ENCODE measurements at places on chromosomes 12 and 14.
A peak's percentile ranks its signal among the peaks of the same experiment; 100 is the strongest.

GRCh38 chr14:100328495-100329163, 5.5 kb downstream of the SLC25A47 start:
- no peak for DNase-seq

GRCh38 chr14:61104358-61104757, 123.3 kb downstream of the SLC38A6 start:
- no peak for DNase-seq

- DNase-seq, result no peak
Measured at GRCh38 chr14:95136631-95137030, 20.7 kb downstream of the DICER1 start.

DNA sequence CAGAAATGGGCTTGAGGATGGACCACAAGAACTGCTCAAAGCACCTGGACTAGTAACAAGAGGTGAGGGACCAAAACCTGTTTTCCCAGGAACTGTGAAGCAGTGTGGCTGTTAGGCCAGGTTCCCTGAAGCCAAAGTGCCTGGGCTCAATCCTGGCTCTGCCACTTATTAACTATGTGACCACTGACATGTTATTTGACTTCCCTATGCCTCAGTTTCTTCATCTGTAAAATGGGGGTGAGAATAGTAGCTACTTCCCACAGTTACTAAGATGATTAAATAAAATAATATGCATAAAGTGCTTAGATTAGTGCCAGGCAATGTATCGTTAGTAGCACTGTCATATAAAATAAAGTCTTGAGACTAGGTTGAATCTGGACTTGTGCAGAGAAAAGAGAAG, 25.6 kb downstream of the SMUG1 start:
- DNase-seq, result no peak

GRCh38 chr14:23160924-23161522, 22.4 kb downstream of the SLC7A8 start:
- no peak for DNase-seq

GRCh38 chr12:7142056-7142644, 12.0 kb downstream of the CLSTN3 start:
- no peak for DNase-seq

GRCh38 chr12:47035484-47035883, 43.9 kb upstream of the PCED1B start:
- no peak for DNase-seq

DNA sequence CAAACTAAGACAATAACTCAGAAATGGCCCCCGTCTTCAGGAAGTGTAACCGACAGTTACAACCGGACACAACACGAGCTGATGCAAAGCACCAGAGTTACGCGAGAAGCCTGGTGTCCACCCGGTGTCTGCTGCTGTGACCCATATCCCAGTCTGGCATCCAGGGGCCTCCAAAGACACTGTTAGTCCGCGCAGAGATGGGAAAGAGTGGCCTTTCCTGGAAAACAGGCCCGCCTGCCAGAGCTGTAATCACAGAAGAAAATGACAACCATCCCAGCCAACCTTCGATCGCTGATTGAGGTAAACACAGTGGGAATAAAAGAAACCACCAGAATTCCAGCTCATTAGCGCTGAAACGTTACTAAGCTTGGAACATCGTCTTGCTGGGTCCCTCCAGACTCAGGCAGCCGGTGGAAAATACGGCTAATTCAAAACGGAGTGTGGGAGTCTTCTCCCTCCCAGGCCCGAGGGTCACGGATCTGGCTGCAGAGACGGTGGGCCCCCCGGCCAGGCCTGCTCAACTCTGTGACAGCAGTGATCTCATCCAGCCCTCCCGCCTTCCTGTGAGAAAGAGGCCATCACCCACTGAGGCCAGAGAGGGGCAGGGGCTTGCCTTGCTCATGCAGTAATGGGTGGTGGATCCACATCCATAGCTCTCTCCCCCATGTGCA, 273.9 kb upstream of the RTL1 start:
- DNase-seq, result peak; percentile 60

GRCh38 chr12:27902651-27903050, 69.9 kb downstream of the PTHLH start:
- DNase-seq, result no peak

DNA sequence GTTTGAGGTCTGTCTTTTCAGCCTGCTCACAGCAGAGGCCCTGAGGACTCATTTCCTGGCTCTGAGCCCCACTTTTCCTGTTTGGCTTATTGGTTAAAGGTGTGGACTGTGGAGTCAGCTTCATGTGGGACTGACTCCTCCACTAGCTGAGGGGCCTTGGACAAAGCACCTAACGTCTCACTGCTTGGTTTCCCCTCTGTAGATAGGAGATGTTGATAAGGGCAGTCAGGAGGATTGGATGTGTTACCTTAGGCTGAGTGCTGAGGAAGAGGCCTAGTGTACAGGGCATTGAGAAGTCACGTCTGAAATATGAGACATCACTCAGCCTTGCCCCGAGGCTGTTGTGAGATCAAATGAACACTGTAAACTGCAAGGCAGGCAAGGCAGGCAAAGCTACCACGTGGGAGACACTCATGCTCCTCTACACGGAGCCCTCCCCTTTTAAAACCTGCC, 27.1 kb upstream of the TCL1A start:
- DNase-seq, result peak; percentile 39

DNA sequence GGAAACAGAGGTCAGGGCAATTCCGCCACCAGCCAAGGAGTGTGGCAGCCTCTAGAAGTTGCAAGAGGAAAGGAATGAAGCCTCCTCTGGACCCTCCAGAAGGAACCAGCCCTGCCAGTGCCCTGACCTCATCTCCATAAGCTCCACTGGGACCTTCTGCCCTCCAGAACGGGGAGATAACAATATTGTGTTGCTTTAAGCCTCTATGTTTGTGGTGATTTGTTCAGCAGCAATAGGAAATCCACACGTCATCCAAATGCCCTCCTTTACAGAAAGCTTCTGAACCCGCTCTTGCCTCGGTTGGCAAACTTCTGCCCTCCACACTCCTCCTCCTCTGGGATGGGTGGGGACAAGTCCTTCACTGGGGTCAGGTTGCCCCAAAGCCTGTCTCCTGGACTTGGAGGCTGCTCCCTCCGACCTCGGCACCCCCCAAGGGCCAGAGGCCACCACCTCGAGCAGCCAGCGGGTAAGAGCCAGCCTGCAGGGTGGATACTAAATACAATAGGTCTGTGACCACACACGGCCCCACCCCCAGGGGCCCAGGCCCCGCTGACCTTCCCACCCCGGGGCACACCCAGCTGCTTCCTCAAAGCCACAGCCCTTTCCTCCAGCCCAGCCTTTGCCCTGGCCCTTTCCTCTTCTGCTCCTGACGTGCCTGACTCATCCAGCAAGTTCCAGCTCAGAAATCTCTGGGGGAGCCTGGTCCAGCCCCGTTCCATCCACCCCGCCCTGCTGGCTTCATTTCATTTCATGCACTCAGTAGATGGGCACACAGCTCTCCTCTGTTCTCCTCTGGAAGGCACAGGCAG, 58.7 kb upstream of the NCOR2 start:
- DNase-seq, result no peak

GRCh38 chr12:25764892-25765291, 193.6 kb upstream of the RASSF8 start:
- DNase-seq, result no peak

DNA sequence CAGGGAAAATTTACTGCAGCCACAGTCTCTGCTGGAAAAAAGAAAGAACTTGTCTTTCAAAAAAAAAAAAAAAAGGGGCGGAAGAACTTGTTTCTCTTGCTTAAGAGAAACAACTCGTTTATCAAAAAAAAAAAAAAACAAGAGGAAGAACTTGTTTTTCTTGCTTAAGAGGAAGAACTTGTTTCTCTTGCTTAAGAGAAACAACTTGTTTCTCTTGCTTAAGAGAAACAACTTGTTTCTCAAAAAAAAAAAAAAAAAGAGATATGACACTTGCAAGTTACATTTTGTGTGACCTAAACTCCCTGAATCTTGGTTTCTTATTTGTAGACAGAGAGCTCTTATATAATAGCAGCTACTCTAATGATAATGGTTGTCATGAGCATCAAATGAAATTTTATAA, 44.7 kb upstream of the USP15 start:
- DNase-seq, result no peak

DNA sequence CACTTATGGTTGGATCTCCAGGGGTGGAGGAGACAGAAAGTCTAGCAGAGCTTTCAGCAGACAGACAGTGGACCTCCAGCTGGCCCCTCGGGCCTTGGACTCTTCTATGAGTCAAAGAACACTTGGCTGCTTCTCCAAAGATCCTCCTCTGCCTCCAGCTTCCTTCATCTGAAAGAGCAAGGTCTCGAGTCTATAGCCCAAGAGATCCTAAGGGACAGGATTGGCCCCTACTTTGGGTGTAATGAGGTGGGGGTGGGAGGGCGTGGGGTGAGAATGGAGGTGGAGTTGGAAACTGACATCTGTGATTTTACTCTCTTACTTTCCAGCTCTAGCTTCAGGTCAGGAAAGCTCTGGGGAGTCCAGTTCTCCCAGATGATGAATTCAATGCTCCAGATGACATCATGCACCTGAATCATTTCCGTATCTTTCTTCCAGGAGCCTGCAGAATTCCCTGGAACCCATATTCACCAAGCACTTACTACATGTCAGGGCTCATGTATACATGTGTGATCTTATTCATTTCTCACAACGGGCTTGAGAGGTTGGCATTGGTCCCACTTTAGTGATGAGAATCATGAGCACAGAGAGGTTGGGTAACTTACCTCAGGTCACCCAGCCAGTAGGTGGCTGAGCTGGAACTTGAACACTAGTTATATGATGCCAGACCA, 10.2 kb upstream of the PGF start:
- DNase-seq, result no peak

- DNase-seq, result no peak
Measured at GRCh38 chr12:31117203-31118011, 43.7 kb downstream of the DDX11 start.

DNA sequence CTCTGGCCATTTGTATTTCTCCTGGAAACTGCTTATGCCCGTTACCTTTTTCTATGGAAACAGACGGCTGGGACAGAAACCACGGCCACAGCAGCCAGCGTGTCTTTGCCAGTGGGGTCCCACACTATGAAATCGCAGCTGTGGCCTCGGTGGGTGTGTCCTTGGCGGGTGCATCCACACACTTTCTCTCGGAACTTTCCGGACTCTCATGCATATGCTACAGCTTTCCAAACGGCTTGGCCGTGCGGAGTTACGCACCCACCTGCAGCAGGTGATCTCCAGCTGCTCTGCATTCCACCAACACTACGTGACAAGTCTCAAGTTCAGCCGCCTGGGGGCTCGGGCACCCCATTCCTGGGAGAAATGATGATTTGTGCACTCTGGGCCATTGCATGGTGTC, 1.3 kb upstream of the BTBD6 start:
- DNase-seq, result no peak

Measured in renal pelvis (tissue), 12 donors.